CD4-positive, alpha-beta T cell treated with Interferon gamma for 1 hour (primary cell): ENCODE measurements at places on chromosomes 6 and 20.

DNA sequence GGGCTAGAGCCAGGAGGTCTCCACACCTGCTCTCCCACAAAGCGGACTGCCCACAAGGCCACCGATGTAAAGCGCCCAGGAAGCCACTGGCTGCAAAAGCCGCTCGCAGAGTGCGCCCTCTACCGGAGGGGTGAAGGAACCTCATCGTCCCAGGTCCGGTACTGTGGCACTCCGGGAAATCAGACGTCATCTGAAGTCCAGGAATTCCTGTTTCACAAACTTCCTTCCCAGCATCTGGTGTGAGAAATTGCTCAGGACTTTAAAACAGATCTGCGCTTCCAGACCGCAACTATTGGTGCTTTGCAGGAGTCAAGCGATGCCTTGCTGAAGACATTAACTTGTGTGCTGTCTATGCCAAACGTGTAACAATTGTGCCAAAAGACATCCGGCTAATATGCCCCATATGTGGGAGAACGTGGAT is 115.1 kb upstream of the ARID1B start:
- DNase-seq: no peak

DNA sequence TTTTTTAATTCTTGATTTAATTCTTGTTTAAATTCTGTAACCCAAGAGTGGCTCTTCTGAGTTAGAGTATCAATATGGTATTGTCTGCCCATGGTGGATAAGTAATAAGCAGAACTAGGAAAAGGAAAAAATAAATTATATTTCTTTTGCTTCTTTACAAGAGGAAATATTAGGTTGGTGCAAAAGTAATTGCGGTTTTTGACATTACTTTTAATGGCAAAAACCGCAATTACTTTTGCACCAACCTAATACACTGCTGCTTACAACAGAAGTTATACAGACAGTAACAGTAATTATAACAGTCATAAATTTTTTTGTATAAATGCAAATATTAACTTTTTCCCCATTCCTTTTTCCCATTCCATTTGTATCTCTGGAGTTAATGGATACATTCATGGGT is 65.6 kb downstream of the HS3ST5 start:
- no peak for DNase-seq

DNA sequence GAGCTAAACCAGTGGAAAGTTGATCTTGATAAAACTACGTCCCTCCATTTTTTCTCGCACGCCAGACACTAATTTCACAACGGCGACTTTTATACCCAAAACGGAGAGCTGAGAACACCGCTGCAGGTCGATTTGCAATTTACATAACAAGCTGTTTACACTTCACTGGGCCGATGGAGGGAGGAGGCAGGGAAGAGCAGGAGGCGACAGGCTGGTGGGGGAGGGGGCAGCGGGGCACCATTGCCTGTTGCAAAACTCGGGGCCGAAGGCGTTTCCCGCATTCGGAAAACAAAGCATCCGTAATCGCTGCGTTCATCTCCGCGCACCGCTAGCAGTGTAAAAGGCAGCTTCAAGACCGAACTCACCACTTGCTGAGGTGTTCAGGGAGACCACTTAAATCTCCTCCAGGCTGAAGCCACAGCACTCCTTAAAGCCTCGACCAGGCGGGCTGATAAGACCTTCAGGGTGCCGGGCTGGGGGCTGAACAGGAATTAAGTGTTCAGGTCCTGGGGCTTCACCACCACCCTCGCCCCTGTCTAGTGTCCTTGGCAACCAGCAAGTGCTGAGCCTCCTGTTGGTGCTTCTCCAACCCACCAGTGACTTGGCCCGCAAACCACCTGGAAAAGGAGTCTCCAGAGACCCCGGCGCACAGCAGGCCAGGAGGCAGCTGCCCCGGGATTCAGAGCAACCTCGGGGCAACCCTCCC is 2.0 kb upstream of the FOXC1 start:
- no peak for DNase-seq

GRCh38 chr6:163501026-163501425 is 86.5 kb downstream of the QKI start:
- no peak for DNase-seq

DNA sequence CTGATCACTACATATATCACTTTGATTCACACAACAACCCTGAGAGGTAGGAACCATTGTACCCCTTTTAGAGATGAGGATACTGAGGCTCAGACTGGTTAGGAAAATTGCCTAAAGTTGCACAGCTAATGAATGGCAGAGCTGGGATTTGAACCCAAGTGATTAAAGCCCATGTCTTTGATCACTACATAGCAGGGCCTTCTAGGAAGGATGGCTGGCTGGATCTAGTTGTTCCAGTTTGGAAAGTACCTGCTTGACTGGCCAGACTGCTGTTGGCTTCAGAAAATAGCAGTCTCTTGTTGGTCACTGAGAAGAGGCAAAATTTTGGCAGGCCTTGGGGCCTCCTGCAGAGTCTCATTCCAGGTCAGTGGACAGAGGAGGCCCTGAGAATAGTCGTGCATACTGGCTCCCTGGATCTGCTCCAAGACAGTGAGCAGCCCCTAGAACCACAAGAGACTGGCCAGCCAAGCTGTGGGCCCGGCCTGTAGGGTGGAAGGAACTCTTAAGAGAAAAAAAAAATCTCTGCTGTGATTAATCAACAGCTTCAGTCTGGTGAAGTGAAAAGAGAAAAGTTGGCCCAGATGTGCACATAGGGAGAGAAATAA is 17.5 kb downstream of the PPARD start:
- no peak for DNase-seq

GRCh38 chr6:166169549-166170421 is 2.1 kb upstream of the TBXT start:
- DNase-seq: no peak

DNA sequence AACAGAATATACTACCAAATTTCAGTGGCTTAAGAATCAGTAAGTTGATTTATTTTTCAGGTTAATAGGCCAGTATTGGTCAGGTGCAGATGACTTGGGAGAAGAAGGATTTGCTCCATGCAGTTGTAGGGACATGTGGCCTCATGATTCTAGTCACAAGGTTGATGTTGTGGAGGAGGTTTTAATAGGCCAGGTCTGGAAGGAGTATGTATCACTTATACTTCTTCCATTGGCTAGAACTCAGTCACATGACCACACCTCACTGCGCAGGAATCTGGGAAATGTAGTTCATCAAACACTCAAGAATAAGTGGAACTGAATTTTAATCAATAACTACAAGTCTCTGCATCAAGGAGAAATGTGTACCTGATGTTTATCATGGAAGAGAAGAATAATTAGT is 281.5 kb upstream of the QKI start:
- no peak for DNase-seq

DNA sequence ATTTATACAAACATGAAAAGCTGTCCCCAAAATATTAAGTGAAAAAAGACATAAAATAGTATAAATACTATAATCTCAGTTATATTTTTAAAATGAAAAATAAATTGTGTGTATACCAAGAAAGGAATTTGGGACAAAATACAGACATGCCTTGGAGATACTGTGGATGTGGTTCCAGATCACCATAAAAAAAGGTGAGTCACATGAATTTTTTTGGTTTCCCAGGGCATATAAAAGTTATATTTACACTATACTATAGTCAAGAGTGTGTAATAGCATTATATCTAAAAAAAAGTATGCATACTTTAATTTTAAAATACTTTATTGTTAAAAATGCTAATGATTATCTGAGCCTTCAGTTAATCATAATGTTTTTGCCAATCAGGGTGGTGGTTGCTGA is 17.4 kb upstream of the SDHAF4 start:
- DNase-seq: no peak

GRCh38 chr6:31782126-31782855 is 5.2 kb upstream of the VWA7 start:
- DNase-seq: no peak

DNA sequence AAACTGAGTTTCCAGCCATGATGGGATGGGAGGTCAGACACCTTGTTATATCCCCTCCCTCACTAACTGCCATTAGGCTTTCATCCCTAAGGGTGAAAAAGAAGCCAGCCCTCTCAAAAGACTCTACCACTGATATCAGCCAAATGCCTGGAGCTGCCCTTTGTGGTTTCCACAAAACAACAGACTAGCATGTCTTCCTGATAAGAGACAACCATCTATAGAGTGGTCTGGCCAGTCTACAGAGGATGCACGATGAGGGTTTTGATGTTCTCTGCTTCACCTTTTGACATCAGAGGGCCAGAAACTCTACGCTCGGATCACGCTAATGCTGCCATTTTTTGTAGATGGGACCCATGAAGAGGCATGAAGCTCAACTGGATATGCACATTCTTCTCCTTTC is 61.7 kb upstream of the ARHGAP18 start:
- no peak for DNase-seq

DNA sequence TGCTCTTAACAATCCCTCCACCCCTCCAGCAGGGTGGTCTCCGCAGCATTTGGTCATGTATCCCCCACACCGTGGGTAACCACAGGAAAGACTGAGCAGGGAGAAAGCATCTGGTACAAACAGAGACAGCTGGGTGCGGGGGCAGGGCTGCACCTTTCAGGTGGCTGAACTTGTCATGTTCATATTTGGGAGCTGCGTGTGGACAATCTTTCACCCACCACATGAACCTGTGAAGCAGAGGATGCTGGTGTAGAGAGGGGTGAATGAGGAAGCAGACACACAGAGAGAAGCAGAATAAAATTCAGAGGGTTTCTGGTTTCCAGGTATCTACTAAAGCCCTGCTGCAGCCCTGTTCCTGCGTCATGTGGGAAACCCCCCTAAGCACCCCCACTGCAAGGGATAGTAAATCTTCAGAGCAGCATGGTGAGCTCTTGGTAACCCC is 8.9 kb downstream of the GFOD1 start:
- DNase-seq: no peak

- DNase-seq: peak; percentile 52
Measured at GRCh38 chr20:45320948-45321595, 13.0 kb upstream of the MATN4 start.

DNA sequence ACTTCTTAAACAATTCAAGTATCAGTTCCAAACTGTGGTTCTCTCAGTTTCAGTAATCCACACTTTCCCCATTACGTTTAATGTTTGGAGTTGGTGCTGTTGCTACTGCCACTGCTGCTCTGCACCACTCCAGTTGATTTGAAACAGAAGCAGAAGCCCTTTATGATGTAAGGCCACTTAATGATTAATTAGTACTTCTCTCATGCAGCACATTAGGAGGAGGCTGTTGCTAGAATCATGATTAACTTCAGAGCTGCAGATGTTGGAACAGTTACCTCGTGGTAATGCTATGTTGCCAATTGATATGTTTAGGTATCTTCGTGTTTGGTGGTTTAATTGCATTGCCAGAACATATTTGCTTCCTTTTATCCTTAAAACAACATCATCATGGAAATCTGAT is 986.2 kb upstream of the CITED2 start:
- no peak for DNase-seq

GRCh38 chr6:125340991-125341390 is 39.2 kb upstream of the HDDC2 start:
- DNase-seq: no peak

DNA sequence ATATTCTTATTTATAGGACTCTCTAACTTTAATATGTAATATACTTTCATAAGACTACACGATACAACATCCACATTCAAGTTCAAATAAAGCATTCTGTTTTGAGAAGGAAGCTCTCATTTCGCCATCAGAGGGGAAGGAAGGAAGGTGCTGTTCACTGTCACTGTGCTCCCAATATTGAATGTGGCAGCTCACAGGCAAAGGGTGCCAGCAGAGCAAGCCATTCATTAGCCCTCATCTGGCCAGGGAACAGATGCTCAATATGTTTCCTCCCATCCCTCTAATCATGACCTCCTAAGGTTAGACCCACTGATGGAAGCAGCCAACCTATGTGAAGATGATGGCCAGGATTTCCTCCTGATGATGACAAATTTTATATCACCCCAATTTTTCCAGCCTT is 154.4 kb downstream of the DST start:
- no peak for DNase-seq

- DNase-seq: no peak
Measured at GRCh38 chr20:59441306-59441705, 140.9 kb downstream of the EDN3 start.

- no peak for DNase-seq
Measured at GRCh38 chr6:61538801-61539200, 747.2 kb downstream of the KHDRBS2 start.

GRCh38 chr6:14501240-14501639 is 383.7 kb downstream of the CD83 start:
- no peak for DNase-seq

- DNase-seq: no peak
Measured at GRCh38 chr6:1580109-1580508, 29.6 kb upstream of the FOXC1 start.

DNA sequence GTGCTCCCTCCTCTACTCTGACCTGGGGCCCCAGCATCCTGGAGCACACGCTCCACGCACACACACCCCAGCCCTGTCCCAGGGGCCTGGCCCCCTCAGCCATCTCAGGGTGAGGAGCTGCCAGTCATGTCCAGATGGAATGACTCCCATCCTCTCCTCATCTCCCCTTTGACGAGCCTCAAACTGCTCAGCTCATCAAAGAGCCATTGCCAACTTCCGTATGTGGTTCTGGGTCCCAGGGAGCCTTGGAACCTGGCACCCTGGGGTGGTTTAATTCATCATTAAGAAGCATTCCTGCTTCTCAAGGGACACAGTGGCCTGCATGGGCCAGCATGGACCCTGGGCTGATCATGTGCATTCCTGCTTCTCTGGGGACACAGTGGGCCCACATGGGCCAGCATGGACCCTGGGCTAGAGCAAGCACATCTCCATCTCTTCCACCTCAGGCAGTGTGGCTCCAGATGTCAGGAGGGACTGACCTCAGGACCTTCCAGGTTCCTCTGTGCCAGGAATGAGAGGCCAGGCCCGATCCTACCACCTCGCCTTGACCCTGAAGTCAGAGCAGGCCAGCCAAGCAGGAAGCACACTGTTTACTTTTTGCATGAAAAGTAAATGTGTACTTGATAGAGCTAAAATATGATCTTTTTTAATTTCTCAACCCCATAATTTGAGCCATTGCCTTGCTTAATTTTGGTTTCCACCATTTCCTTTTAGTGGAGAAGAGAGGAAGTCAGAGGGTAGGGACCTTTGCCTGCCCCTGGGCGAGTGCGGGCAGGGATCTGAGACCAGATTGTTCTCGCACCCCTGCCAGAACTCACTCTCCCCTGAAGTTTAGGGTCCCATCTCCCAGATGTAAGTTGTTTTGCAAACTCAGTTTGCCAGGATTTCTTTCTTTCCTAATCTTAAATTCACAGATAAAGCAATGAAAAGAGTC is 26.1 kb downstream of the SPATA2 start:
- no peak for DNase-seq

- DNase-seq: no peak
Measured at GRCh38 chr6:64439274-64439673, 803.7 kb downstream of the PHF3 start.
